ENCODE measurements at places on chromosomes 3 and 15.
A peak's percentile ranks its signal among the peaks of the same experiment; 100 is the strongest.

DNA sequence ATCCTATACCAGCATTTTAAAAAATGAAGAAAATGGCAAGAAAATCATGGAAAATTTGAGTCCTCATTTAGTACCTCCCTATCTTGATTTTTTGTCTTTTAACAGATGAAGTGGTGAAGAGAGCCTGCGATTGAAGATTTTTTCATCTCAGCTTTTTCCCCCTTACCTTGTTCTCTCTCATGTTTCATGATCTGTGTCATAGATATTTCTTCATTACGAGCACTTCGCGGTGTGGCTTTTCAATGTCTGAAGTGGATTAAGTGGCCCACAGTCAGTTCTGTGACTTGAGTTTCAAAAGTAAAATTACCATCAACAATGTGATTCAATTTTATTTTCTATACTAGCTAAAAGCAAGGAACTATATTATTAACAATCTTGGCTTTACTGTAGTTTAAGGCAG is 147.2 kb downstream of the FNDC3B start:
- no peak for DNase-seq

DNA sequence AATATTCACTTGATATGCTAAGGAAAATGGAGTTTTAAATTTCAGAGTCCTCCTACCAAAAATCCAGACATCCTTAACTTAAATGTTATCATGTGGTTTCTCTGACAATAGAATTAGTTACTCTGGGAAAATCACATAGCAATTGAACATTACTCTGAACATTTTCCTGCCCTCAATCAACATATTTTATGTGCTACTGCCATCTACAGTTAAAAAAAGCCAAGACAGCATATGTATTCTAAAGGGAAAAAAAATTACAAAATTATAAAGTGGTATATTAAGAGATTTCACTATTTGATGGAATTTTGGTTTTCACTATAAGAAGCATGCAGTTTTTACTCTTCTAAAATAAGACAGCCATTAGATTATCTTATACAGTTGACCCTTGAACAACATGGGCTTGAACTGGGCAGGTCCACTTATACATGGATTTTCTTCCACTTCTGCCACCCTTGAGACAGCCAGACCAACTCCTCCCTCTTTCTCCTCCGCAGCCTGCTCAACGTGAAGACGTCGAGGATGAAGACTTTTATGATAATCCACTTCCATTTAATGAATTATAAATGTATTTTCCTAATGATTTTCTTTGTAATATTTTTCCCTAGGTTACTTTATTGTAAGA is 122.3 kb downstream of the ATP1B3 start:
- no peak for DNase-seq

- no peak for DNase-seq
These were observed 20.7 kb upstream of the KLF13 start for GRCh38 chr15:31305796-31306425.

DNA sequence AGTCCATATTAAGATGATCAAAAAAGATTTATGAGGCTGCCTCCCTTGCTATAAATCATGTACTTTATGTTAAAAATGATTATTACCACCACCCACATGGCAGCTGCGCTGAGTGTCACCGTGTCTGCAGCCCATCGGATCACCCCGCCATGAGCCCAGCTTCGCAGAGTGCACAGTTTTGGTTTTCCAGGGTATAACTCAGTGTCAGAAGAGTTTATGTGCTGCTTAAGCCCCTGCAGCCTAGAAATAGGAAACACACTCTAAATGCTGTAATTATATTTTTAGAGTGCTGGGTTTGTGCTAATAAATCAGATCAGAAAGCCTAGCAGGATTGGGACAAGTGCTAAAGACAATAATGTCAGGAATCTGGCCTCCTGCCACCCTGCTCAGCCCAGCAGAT is 54.7 kb upstream of the ONECUT1 start:
- no peak for DNase-seq

DNA sequence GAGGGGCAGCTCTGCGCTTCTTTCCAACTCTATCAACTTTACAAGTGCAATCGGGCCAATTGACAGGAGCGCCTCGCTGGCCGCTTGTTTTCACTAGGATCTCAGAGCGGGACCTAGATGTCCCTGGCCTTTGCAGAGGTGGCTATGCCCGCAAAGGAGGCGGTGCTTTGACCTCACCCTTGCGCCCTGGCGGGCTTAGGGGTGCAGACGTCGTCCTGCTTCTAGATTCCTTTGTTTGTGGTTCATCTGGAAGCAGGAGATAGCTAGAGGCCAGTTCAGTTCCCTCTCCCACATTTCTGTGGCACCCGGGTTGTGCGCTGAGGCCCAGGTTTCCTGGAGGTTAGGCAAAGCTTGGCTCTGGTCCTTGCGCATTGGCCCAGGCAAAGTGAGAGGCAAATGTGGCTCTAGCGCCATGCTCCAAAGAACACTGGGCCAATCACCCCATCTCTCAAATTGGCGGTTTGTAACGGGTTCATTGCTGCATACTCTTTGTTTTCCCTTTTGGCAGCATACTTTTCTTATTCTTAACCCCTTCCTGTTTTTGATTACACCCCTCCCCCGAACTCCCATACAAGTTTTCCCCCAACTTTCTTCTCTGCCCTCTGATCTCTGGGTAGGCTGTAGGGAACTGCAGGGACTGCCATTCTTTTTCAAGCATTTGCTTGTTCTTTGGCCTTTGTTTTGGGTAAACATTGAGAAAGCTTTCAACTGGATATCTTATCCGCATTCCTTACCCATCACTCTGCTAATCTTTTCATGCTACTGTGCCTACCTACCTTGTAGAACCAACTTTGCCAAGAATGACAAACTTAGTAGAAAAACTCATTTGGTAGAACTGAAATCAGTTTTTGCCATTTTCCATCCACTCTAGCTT is 1.4 kb downstream of the PPM1L start:
- no peak for DNase-seq

DNA sequence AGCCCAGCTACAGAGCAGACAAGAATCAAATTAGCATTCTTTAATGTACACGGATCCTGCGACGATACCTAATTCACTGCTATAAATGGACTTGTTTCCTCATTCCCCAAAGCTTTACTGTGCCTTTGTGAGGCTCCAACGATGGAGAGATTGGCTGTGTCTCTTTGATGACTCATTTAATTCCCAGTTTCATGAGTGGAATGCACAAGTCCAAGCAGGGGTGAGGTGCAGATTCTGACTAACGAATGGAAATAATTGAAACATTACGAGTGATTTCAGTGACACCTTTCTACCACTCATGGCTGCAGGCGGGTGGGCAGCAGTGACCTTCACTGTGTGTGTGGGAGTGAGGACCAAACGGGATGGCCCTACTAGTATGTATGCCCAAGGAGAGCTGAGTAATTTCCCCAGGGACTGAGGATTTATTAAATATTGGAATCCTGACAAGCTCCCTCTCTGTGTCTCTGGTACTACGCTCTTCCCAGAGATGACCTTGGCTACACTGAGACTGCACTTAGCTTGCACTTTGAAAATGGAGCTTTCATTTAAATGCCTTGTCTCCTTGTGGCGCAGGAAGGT is 156.7 kb downstream of the CACNA2D3 start:
- no peak for DNase-seq

GRCh38 chr15:99437315-99438223 is 128.2 kb upstream of the MEF2A start:
- DNase-seq = no peak

DNA sequence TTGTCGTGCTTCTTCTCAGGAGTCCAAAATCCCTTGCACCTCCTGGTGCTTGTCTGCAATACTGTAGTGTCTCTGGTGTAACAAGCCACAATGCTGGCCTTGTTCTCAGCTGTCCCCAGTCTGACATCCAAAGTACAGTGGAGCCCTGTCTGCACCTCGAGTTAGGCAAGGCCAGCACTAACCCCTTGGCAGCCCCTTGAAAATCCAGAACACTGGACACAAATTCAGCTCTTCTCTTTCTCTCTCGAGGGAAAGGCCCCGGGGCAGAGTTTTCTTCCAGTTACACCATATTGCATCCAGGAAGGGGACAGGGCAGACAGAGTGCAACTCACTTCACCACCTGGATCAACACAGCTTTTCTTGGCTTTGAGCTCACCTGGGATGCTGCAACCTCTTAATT is 91.3 kb upstream of the ATP10A start:
- DNase-seq = no peak

DNA sequence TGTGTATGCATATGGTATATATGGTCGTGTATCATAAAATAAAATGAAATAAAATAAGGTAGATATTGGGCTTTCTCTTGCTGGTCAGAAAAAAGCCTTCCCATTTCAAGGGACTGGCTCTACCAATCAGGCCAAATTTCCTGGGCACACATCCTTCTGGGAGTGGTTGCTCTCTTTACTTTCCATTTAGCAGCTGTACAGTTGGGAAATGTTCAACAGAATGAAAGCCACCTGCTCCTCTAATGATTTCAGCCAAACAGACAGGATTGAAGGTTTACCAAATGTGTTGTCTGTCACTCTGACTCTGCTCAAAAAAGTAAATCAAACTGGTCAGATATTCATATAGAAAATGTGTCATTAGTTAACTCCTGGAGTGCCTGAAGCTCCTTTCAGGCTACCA is 380.4 kb downstream of the ROBO2 start:
- DNase-seq = no peak

- no peak for DNase-seq
These were observed 624 bp downstream of the AKAP13 start for GRCh38 chr15:85380812-85381642.

DNA sequence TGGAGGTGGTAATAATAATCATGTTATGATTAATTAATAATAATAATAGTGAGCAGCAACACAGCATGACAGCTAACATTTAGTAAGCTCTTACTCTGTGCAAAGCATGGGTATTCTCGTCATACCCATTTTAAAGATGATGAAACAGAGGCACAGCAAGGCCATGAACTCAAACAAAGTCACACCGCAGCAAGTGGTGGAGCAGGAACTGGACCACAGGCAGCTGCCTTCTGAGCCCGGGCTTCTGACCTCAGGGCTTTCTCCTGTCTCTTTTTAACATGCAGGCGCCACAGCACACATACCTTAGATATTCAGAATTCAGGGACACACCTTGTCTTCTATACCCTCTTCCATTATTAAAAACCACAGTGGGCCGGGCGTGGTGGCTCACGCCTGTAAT is 50.7 kb upstream of the SPATA12 start:
- DNase-seq = no peak

- DNase-seq = no peak
These were observed 47.1 kb downstream of the GOLIM4 start for GRCh38 chr3:168048414-168049330.

- peak; percentile 42 for DNase-seq
These were observed 104.2 kb upstream of the SLC7A14 start for GRCh38 chr3:170689893-170690660.

GRCh38 chr15:66408254-66408653 is 21.5 kb downstream of the MAP2K1 start:
- DNase-seq = no peak

DNA sequence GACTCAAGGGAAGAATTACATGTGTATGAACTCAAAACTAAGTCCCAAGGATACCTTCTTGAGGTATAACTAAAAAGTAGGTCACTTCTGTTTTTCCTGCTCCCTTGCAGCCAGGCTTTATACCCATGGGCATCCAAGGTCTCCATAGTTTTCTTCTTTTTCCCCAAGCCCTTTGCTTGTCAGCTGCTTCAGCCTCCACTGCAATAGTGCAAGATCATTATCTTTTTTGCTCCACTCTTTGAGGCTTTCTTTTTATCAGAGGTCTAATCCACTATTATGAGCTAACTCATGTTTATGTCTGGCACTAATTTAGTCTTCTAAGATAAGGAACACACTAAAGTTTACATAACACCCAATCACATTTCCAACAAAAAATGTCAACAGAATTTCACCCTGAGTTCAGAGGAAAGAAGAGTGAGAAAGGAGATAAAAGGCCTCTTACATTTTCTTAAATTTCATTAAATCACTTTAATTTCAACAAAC is 121.2 kb upstream of the LSAMP start:
- no peak for DNase-seq

GRCh38 chr15:73287019-73287418 is 81.7 kb downstream of the HCN4 start:
- DNase-seq = no peak

- no peak for DNase-seq
These were observed 1.7 kb downstream of the LRRN1 start for GRCh38 chr3:3800685-3801493.

DNA sequence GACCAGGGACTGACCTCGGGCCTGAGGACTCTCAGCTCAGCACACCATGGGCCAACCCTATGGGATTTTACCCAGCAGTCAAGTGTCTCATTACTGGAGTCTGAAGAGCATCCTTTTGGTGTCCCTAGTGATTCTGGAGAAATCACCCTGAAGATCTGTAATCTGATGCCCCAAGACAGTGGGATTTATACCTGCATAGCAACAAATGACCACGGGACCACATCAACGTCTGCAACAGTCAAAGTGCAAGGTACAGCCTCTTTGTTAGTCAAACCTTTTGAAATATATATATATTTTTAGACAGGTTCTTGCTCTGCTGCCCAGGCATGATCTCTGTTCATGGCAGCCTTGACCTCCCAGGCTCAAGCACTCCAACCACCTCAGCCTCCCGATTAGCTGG is 34.2 kb upstream of the UMPS start:
- DNase-seq = no peak

- DNase-seq = no peak
These were observed 8.5 kb upstream of the ILDR1 start for GRCh38 chr3:122030381-122031122.

DNA sequence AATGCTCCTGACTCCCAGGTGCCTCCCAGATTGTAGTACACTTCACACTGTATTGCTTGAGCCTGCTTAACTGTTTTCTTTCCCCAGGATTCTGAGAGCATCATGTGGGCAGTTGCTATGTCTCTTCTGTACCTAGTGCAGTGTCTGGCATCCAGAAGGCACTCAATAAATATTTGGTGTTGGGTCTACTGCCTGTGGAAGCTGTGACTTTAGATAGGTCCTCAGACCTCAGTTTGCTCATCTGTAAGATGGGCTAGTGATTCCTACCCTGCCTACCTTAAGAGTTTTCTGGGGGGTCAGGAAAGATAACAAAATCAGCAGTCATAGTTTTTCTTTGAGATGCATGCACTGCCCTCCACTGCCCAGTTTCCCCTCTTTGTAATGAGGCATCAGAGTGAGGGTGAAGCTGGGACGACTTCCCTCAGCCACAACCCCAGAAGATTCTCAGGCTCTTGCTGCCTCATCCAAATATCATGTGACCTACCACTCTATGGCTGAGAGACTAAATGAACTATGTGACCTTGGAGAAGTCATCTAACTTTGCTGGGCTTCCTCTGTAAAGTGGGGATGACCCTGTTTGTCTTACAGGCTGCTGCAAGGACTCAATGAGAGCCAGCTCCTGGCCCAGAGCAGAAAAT is 50.4 kb downstream of the ATP2B2 start:
- no peak for DNase-seq

- DNase-seq = no peak
These were observed 94.7 kb upstream of the TGFBR2 start for GRCh38 chr3:30511524-30512251.

DNA sequence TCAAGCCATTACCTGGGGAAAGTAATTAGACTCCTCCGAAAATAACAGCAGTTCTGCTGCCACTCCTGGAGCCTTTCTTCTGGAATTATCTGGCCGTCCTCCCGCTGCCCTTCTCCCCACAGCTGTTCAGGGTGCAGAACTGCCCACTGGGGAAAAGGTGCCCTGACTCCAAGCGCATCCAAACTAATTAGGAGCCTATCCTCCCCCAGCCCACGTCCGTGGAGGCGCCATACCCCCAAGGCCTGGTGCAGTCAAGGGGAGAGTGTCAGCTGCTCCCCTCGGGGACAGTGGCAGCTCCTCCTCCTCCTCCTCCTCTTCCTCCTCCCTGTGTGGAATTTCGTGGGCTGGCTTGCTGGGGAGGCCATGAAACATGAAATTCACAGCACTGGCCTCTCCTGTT is 177.2 kb downstream of the XXYLT1 start:
- no peak for DNase-seq

- DNase-seq = no peak
These were observed 72.0 kb upstream of the LSAMP start for GRCh38 chr3:116517308-116517707.

Measured in hypothalamus (tissue), 51 donors.